ENCODE measurements at places on chromosomes 16 and 17.

DNA sequence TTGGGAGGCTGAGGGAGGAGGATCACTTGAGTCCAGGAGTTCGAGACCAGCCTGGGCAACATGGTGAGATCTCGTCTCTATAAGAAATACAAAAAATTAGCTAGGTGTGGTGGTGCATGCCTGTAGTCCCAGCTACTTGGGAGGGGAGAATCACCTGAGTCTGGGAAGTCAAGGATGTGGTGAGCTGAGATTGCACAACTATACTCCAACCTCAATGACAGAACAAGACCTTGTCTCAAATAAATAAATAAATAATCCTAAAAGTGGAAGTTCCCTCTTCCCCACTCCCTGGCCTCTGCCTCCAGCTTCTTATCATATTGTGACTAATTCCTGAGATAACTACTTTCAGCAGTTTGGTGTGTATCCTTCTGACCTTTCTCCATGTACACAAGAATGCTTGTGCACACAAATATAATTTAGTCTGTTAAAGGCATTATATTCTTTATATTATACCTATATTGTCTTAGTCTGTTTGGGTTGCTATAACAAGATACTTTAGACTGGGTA, 23.5 kb upstream of the DNAJA2 start:
- no peak for DNase-seq

DNA sequence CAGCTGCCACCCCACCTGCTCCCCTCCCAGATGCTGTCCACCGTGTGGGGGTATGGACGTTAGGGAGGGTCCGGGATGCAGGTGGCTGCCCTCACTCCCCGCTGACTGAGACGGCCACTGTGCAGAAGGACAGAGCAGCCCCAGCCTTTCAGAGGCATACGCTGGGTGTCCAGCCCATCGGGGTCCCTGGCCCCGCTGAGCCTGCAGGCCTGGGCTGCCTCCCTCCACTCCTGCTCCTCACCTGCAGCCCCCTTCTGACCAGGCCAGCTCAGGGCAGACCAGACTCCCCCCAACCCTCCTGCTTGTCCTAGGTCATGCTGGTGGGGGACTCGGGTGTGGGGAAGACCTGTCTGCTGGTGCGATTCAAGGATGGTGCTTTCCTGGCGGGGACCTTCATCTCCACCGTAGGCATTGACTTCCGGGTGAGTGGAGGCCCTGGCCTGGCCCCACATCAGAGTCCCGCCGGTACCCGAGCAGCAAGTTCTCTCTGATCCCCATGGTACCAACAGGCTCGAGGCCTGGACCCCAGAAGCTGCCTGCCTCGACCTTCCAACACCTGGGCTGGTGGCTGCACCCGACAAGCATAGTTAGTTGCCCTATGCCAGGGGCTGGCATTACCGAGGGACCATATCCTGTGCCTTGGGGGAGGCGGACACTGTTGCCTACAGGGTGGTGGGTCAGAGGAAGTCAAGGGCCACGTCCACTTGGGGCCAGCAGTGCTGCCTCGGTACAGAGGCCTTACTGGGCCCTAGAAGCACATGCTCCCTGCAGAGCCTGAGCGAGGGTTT, 1.4 kb downstream of the RAB26 start:
- DNase-seq, result peak; percentile 53

- no peak for DNase-seq
These were observed 36.8 kb downstream of the KATNIP start for GRCh38 chr16:27586711-27587110.

DNA sequence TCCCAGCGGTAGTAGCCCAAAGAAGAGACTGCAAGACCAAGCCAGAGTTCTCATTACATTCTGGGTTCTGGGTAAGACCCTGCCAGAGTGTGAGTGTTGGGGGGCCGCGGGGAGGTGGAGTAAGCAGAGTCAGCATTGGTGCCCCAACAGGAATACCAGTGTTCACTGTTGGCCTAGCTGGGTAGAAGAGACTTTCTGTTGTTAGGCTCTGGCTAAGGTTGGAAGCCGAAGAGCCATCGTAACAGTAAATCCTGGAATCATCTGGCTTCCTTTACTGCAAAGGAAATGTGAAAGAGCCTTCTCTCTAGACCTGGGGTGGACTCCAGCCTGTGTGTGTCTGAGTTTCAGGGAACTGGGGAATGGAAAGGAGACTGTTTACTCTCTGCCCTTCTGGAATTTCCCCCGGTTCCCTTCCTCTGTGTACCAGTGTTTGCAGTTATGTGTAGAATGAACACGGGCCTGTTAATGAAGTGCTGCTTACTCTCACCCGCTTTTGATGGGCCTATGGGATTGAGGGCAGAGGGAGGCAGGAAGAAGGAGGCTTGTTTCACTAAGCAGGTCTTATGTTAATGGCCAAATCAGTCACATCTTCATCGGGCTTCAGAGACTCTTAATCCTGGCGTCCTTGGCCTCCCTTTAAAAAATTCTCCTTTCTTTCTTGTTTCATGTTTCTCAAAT, 68.5 kb downstream of the WWP2 start:
- no peak for DNase-seq

- no peak for DNase-seq
These were observed 48.5 kb downstream of the SPOP start for GRCh38 chr17:49629447-49629846.

GRCh38 chr16:60636117-60636516, 1400.1 kb downstream of the CDH8 start:
- DNase-seq, result no peak

DNA sequence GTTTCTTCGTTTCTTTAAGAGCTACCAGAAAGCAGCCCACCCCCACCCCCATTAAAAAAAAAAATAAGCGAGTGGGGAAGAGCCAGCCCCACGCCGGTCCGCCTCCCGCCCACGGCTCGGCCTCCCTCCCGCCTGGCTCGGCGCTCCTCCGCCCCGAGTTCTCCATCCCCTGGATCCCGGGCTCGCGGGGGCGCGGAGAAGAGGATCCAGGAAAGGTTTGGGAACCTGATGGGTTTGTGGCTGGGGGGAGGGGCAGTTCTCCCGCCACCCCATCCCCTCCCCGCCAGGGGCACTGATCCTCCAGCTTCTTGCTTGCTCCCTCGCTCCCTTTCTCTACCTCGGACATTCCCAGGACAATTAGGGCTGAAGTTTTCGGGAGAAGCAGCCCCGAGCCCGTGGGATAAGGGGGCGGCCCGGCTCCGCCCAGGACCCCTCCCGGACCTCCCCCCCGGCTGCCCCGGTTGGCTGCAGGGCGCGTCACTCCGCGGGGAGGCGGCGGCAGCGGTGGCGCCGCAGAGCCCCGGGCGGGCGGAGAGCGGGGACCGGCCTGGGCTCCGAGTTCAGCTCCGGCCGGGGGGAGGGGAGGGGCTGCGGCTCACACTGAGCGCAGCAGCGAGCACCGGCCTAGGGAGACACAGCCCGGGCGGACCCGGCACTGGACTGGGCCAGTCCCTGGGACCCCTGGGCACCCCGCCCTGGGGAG, 1.0 kb upstream of the SALL1 start:
- DNase-seq, result no peak

DNA sequence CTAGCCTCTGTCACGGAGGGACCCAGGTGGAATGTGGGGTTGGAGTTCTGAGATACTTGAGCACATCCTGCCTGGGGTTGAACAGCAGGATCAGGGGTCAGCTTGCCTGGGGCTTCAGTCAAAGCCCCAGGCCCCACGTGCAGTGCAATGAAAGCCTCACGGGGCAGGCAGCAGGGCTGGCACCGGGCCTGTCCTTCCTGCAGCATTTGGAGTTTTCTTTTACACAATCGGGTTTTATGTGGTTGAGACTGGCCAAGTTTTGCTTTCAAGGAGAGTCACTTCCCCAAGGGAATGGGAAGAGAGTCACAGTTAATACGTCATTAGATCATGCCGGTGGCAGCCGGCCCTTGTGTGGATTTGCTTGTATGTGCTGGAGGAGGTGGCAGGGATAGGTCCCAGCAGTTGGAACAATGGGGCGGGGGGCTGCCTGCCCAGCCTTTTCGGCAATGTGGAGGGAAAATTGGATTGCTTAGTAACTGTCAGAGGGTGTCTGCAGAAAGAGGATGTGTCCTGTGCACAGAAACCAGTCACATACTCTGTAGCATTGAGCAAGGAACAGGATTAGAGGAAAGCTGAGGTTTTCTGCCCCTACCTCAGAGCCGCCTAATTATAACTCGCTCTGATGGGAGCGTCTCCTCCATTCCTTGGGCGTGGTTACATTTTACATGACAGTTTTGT, 4.5 kb downstream of the RMI2 start:
- no peak for DNase-seq

DNA sequence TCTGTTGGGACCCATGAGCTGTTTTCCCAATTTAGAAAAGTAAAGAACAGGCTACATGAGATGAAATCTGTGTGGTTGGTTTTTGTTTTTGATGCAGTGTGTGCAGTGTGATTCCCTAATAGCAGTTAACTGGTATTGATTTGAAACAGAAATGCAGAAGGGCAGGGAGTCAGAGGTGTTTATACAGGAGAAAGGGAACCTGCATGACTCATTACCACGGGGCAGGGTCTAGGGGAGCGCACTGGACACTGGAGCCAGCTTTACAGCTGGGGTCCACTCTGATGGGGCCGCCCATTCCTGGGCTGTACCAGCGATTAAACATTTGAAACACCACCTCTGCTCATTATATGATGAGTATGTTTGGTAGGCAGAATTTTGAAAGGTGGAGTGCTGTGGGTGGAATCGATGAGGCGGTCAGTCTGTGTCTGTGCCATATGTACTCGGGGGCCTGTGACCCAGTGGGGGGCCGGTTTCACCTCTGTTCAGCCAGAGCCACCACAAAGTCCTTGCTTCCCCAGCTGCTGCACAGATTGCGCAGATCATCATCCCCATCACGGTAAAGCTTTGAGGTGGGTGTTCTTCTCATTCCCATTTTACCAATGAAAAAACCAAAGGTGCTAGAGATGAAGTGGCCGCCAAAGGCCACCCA, 142.5 kb downstream of the CMIP start:
- no peak for DNase-seq

- peak; percentile 33 for DNase-seq
These were observed 28.5 kb downstream of the TNS4 start for GRCh38 chr17:40472733-40473452.

GRCh38 chr16:16887193-16887592, 508.3 kb downstream of the NPIPA7 start:
- no peak for DNase-seq

DNA sequence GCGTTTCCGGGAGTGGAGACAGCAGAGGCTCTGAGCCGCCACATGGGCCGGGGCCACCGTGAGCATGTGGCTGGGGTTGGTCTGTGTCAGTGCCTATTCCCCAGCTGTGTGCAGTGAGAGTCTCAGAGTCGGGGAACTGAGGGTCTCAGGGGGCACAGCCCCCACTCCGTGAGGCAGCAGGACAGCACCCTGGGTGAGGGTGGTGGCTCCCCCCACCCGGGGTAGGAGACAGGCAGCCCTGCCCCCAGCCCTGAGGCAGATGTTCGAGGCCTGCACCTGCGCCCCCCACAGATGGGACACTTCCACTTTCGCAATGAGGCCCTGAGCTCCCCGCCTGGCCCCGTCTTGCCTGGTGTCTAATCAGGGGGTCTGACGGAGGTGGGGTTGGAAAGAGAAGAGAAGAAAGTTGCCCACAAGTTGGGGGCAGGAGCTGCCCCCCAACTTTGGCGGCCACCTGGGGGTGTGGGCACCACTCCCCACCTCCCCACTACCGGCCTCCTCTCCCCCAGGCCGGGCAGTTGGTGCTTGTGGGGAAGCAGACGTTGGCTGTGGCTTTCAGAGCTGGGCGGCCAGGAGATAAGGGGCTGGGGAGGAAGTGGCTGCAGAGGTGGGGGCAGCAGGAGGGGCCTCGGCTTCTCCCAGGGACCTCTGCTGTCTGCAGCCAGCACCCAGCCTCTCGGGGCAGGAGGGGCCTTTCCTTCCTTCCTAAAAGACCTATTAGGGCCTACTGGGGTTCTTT, 1.8 kb upstream of the CBFA2T3 start:
- peak; percentile 97 for DNase-seq

GRCh38 chr16:27775254-27775653, 225.3 kb downstream of the KATNIP start:
- DNase-seq, result no peak

DNA sequence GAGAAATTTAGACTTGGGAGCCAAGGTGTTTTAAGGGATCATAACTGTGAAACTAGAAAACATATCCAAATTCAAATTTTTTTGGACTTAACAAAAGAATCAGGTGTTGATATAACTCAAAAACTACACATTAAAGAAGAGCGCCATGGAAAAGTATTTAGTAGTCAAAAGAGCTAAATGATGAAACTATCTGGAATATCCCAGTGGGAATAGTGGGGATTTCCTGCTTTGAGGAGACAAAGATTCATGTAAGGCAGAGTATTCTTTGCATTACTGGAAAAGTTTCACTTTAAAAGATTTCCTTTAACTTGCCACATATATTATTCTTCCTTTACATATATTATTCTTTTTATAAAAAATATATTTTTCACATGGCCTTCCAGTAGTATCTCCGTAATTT, 40.3 kb upstream of the VPS4A start:
- DNase-seq, result no peak

DNA sequence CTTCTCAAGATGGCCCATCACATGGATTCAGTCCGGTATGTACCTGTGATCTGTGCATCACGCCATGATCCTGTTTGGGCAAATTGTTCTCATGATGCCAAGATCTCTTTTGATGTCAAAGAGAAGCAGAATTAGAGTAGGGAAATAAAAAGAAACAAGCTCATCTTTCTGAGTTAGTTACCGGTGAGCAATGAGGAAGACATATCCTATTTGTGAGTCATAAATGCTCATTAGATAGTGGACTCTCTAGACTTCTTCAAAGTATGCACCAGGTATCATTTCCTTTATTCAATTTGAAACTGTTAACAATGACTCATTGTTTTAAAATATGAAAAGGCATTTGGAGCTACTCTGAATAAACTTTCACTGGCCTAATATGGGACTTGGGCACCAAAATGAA, 8.0 kb upstream of the KRTAP4-12 start:
- no peak for DNase-seq

- peak; percentile 95 for DNase-seq
These were observed 11.8 kb downstream of the CSF3 start for GRCh38 chr17:40026816-40027613.

- peak; percentile 42 for DNase-seq
These were observed 30.3 kb upstream of the PHOSPHO1 start for GRCh38 chr17:49260817-49261291.

- DNase-seq, result peak; percentile 41
These were observed 26.3 kb downstream of the SMURF2 start for GRCh38 chr17:64635647-64636305.

DNA sequence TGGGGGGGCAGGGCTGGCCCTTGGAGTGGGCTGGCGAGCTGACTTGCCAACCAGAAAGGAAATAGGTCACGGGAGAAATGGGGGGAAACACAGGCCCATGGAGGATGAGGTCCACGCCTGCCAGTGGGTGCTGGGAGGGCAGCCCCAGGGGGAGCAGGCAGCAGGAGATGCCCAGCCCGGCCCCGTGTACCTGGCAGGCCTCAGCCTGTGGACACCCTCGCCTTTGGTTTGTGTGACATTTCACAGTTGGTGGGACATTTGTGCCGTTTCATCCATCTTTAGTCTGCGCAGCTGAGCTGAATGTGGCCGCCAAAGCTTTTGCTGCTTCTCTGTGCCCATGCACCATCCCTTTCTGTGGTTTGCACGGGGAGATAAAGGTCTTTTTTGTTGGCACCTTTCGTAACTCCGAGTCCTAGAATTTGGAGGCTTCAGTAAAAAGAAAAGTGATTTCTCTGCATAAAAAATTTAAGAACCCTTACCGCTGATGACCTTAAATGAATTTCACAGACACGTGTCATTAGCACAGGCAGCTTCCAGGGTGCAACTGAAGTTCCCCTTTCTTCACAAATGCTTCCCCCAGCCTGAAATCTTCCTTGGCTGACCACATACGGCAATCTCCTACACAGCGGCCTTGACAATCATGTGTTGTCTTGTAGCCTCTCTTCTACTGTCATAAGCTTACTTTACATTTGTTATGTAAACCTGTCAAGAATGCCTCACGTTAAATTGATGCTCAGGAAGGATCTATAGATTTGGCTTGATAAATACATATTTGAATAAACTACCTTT, 193.6 kb downstream of the RPTOR start:
- DNase-seq, result peak; percentile 72
